Activated naive CD4-positive, alpha-beta T cell treated with Interleukin-2 at 50 U/mL for 16 hours (primary cell): ENCODE measurements at places on chromosomes 16 and 17.
A peak's percentile ranks its signal among the peaks of the same experiment; 100 is the strongest.

DNA sequence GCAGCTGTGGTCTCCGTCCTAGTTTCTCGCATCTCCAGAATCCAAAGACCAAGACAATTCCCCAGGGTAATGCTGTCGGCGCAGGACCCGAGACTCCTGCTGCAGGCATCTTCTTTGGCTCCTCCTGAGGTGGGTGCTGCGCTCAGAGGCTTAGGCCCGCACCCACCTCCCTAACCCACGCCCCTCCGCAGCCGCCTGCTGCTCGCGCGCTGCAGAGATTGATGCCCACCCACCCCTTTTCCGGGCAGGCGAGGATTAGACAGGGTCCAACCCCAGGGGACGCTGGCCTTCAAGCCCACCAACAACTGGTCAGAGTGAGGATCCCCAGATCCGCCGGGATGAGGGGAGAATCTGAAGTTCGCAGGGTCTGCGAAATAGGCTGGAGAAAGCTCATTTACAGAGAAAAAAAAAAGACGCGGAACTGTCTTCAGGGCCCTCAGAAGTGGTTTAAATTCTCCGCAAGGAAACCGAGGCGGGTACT is 27.9 kb downstream of the SLFN11 start:
- DNase-seq, result no peak

DNA sequence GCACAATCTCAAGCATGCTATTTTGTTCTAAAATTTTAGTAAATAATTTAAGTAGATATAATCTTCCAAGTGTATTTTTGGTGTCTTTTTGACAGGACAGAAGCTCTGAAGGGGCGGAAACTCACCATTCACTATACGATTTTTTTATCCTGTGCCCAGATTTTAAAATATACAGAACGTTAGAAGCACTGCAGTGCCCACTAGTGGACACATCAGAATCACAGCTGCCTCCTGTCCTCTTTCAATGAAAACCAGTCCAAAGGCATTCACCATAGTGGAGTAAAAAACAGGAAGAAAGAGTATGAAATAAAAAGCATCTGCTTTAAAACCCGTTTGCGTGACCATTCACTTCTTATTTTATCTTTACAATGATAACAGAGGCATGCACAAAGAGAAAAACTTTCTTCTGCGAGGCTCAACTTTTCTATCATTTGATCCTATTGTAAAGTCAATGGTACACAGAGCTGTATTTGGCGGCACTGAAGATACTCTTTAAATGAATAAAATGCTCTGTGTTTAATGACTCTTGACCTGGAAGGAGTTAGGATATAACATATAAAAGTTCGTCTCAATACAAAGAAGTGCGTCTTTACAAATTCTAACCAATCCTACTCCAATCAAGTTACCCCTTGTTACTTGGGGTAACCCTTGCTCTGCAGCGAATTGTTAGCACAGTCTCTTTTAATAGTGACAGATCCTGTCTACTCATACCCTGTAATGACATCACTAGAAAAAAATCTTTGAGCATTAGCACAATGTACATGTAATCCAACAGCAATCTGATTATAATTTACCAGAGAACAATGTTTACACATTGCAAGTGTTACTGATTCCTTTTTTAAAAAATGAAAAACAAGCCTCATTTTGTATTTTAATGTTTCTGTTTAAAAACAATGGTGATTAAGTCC is 339.8 kb upstream of the PSMD7 start:
- DNase-seq, result peak; percentile 16

GRCh38 chr17:72735048-72735447 is 357.4 kb downstream of the SLC39A11 start:
- DNase-seq, result no peak

DNA sequence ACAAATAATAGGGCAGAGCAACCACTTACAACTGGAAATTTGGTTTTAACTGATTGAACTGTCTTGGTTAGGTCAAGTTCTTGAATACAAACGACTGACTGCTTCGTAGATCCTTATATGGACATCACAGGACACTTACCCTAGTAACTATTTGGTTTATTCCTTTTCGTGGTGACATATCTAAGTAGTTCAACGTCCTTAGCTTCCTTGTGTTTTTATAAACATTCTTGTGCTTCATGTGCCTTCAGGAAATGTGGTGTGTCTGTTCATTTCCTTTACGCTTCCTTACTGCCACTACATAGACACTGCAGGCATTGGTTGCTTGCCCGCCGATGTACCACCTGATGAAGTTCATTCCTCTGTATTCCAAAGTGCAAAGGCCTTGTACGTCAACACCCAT is 59.3 kb downstream of the USP10 start:
- DNase-seq, result no peak

DNA sequence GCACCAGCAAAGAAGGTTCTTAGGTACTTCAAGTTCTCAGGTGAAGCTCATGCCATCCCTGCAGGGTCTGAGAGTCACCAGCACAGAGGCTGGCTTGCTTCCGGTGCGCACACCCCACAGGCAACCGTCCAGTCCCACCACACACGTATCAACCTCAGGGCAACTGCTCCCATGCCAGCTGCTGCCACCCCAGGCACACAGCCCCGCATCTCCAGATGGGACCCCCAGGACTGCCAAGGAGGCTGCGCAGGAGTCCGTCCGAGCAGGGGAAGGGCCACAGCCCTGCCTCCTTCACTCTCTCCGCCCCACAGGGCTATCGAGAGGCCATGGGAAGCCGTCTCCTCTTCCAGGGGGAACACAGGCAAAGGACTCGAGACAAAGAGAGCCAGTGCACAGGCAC is 13.3 kb downstream of the KIFC3 start:
- DNase-seq, result no peak

GRCh38 chr16:1221628-1222552 is 3.2 kb downstream of the TPSG1 start:
- no peak for DNase-seq

- DNase-seq, result no peak
Measured at GRCh38 chr16:85227946-85228862, 115.9 kb upstream of the CIBAR2 start.

DNA sequence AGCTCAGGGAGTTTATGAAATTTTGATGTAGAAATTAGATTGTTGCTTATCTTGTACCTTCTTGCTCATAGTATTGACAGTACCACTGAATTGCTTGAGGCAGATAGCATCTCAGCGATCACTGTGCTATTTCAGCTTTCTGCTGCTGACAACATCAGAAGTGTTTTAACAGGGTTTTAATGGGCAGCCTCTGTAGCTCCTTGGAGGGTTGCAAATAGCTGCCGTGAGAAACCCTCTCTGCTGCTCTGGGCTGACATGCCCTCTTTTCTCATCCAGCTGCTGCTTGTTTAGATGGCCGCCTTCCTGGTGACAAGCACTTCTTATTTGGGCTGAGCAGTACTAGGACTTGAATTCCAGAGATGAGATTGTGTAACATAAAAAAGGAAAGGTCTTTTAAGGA is 180.2 kb upstream of the TBX2 start:
- no peak for DNase-seq
